ENCODE measurements at places on chromosomes 7 and 10. TPM values are rescaled to one million over a fixed set of nuclear protein-coding genes. Genes with fewer than 3 reads are reported as not detected.

OR2A42 gene
- not detected for total RNA-seq

DNA sequence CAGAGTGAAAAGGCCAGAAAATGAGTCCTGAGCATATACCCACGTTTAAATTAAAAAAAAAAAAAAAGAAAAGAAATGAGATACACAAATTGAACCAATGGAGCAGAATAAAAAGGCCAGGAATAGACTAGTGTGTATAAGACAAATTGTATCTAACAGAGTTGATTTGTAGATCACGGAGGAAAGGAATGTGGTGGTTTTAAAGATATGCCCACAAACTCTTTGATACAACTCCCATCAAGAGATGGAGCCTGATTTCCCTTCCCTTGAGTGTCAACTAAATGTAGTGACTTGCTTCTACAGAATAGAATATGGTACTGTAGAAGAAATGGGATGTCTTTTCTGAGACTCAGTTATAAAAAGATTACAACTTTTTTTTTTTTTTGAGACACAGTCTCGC lies 10.4 kb downstream of the SYPL1 start:
- H3K4me3 ChIP-seq: no peak overlapping the region
- no peak for DNase-seq

SCIN gene
- total RNA-seq: 0.14 TPM

MYO1G gene
- total RNA-seq: 606 TPM

- H3K4me3 ChIP-seq: no peak overlapping the region
- H3K36me3 ChIP-seq: no peaks in the 10 kb centered on the region
- peaks cover 5% of the 10 kb centered on the region for H3K27me3 ChIP-seq
- no peaks in the 10 kb centered on the region for H3K4me1 ChIP-seq
These were observed 485.3 kb upstream of the ADARB2 start for GRCh38 chr10:2222631-2223030.

CXCL12 gene
- not detected for total RNA-seq

- no peak overlapping the region for H3K4me3 ChIP-seq
- H3K4me1 ChIP-seq: no peaks in the 10 kb centered on the region
- H3K27me3 ChIP-seq: no peaks in the 10 kb centered on the region
These were observed 44.7 kb downstream of the IMMP2L start for GRCh38 chr7:111517549-111517951.

DNA sequence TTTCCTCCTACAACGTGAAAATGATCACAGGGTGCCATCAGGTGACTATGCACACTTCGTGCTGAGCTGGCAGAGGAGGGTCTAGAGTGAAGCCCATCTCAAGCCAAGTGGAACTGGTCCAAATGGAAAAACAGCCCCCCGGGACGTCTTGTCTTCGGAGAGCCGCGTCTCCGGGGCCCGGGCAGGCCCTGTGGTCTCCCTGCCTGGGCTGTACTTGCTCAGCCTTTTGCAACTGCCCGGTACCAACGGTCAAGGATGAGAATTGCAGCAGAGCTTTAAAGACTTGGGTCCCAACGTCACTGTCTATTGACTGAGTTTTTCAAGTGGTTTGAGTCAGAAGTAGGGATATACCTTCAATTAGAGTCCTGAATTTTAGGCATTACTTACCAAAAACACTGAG lies 315.5 kb downstream of the PTPRN2 start:
- H3K4me3 ChIP-seq: no peak overlapping the region
- no peak for DNase-seq
- no peaks in the 10 kb centered on the region for H3K27me3 ChIP-seq
- H3K36me3 ChIP-seq: no peaks in the 10 kb centered on the region
- H3K27ac ChIP-seq: no peak overlapping the region
- H3K4me1 ChIP-seq: no peaks in the 10 kb centered on the region

GRCh38 chr10:71973777-71974488 lies 9.7 kb downstream of the CHST3 start:
- no peak for DNase-seq
- no peaks in the 10 kb centered on the region for H3K27me3 ChIP-seq
- peak overlapping the region; percentile 27 for H3K4me3 ChIP-seq
- no peak overlapping the region for H3K27ac ChIP-seq
- peaks cover 39% of the 10 kb centered on the region for H3K4me1 ChIP-seq

- no peak for DNase-seq
- H3K4me3 ChIP-seq: no peak overlapping the region
- H3K27ac ChIP-seq: no peak overlapping the region
- peaks cover 42% of the 10 kb centered on the region for H3K4me1 ChIP-seq
- H3K27me3 ChIP-seq: no peaks in the 10 kb centered on the region
- H3K36me3 ChIP-seq: peaks cover 4% of the 10 kb centered on the region
These were observed 67.2 kb downstream of the CAMK1D start for GRCh38 chr10:12416344-12417050.

- no peaks in the 10 kb centered on the region for H3K4me1 ChIP-seq
- H3K36me3 ChIP-seq: no peaks in the 10 kb centered on the region
- H3K27ac ChIP-seq: no peak overlapping the region
- H3K27me3 ChIP-seq: no peaks in the 10 kb centered on the region
- DNase-seq: no peak
- no peak overlapping the region for H3K4me3 ChIP-seq
These were observed 163.7 kb upstream of the CDC14C start for GRCh38 chr7:48760528-48761265.

DNA sequence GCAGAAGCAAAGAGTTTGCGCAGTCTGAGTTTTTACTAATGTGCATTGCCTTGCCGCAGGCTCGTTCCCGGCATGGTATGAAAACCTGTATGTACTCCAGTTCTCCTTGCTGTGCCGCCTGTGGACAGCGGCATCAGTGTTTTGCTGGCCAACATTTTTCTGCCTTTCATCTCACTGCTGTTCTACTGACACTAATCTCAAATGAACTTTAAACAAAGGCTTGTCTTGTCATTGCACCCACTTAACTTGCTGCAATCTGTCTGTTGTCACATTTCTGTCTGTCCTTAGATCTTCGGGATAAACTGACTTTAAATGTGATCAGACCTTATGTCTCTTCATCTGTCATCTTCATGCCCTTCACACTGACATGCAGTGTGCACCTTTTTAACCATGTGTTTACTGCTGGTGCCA lies 71.7 kb upstream of the ZNRF2 start:
- H3K27me3 ChIP-seq: peaks cover 13% of the 10 kb centered on the region
- H3K36me3 ChIP-seq: no peaks in the 10 kb centered on the region
- H3K4me3 ChIP-seq: no peak overlapping the region
- H3K27ac ChIP-seq: no peak overlapping the region
- no peaks in the 10 kb centered on the region for H3K4me1 ChIP-seq
- no peak for DNase-seq

FKBP6 gene
- not detected for total RNA-seq

- peak overlapping the region; percentile 72 for H3K27ac ChIP-seq
- no peak overlapping the region for H3K4me3 ChIP-seq
- peaks cover 10% of the 10 kb centered on the region for H3K36me3 ChIP-seq
- H3K27me3 ChIP-seq: no peaks in the 10 kb centered on the region
- H3K4me1 ChIP-seq: peaks cover 20% of the 10 kb centered on the region
- no peak for DNase-seq
These were observed 47.6 kb downstream of the SMURF1 start for GRCh38 chr7:99096124-99096887.

All from activated T-cell treated with anti-CD3 and anti-CD28 coated beads, Interleukin-2, amount 50 U/mL, for 72 hours (primary cell).